ENCODE measurements at places on chromosomes 11 and 22.

DNA sequence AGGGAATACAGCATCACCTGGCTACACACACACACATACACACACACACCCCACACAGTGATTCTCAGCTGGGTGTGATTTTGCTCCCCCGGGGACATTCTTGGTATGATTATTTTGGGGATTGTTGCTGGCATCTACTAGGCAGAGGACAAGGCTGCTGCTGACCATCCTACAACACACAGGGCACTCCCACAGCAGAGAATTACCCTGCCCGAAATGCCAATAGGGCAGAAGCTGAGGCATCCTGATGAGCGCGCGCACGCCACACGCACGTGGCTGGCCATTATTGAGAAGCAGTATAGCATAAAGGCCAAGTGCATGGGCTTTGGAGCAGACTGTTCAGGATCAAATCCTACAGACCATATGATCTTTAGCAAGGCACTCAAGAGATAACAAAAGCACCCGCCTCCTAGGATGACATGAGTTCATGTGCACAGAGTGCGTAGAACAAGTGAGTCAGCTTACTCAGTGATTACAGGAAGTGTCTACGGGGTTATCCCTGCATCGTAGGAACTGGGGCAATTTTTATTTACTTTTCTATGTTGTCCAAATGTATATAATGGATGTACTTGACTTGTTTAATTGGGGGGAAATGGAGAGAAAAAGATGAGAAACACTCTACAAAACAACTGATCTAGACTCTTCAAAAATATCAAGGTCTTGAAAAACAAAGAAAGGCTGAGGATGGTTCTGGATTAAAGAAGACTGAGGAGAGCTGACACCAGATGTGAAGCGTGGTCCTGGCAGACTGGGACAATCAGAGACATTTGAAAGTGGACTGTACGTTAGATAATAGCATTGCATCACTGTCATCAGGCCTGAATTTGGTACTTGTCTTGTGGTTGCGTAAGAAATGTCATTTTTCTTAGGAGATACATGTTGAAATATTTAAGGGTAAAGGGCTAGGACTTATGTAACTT, 7.2 kb upstream of the EHD1 start:
- DNase-seq = peak; percentile 68

DNA sequence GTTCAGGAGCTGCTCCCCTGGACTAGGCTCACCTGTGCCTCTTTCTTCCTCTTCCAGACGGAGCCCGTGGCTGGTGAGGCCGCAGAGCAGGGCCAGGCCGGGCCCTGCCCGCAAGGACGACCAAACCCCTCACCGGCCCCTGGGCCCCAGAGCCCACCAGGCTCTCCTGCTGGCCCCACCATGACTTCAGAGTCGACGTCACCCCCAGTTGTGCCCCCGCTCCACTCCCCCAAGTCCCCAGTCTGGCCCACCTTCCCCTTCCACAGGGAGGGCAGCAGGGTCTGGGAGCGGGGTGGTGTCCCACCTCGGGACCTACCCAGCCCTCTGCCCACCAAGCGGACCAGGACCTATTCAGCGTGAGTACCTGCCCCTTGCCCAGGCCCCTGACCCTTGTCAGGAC, 11.0 kb downstream of the CSDC2 start:
- DNase-seq = no peak

- DNase-seq = no peak
These were observed 145.3 kb downstream of the DLG2 start for GRCh38 chr11:85481862-85482261.

- DNase-seq = no peak
These were observed at the start of gene PYGM for GRCh38 chr11:64759722-64760719. TSS of gene PYGM (minus strand) at chr11:64759974. CDS start at chr11:64759898, 76 bp downstream.

DNA sequence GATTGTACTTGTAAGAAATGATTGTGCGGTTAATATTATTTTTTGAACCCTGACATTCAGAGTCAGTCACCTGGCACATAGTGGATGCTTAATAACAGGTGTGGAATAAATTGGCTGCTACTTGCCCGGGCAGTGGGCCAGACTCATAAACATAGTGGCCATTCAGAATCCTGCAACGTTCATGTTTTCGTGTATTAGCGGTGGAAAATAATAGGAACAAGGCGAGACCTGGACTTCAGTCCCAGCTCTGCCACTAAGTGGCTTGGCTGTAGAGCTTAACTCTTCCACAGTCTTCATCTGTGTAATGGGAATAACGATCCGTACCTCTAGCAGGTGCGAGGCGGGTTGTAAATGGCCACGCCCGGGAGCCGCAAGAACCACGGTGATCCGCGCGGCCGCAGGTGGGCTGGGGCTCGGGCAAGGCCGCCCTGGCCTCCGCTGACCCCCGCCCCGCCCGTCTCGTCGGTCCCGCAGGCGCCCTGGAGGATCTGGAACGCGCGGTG, 761 bp upstream of the TMEM25 start:
- peak; percentile 4 for DNase-seq

- DNase-seq = no peak
These were observed at the start of gene APOA4 for GRCh38 chr11:116823031-116823843. TSS of gene APOA4 (minus strand) at chr11:116823304. CDS start at chr11:116823191, 113 bp downstream.

DNA sequence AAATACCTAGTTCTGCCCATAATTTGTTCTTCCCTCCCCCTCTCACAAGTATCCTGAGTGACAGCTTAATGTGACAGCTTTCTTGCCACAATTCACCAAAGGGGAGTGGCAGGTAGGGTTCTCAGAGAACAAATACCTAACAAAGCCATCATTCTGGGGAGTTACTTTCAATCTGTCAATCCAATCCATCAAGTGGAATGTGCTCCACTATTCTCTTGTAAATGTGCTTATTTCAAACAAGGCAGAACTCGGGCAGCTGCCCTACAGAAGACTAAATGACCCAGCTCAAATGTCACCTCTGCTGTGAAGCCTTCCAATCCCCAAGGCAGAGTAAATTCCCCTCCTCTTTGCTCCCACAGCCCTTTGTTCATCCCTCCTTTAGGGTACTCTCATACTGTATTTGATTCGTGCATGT, 27.8 kb downstream of the LGR4 start:
- DNase-seq = no peak

DNA sequence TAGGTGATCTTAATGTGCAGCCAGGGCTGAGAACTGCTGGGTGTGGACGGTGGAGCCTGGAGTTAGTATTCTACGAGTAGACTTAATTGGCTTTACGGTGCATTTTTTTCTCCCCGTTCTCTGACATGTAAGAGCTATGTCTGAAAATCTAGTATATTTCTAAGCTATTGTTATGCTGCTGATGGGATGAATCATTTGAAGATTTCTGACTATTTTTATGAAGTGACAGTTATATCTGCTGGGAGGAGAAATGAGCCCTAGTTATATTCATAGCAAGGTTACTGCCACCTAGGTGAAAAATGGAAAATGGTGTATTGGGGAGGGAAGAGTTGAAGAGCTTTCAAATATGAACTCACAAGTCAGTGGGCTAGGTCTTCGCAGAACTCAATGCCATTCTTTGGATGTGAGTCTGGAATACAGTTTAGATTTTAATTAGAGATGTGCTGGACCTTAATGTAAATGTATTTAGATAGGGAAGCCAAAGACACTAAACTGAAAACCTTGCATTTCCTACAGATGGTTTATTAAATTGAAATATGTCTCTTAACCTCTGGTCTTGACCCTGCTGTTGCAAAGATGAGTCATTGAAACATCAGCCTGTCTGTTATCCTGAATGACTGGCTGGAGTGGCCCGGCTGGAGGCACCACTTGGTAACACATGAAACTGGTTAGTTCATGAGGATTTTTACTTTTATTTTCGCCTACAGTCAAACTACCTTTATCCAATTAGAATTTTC, 293.7 kb downstream of the DDX10 start:
- no peak for DNase-seq

All from CD4-positive, alpha-beta T cell treated with Interleukin-15 for 4 hours (primary cell).